ENCODE measurements at places on chromosomes 12 and 14.

DNA sequence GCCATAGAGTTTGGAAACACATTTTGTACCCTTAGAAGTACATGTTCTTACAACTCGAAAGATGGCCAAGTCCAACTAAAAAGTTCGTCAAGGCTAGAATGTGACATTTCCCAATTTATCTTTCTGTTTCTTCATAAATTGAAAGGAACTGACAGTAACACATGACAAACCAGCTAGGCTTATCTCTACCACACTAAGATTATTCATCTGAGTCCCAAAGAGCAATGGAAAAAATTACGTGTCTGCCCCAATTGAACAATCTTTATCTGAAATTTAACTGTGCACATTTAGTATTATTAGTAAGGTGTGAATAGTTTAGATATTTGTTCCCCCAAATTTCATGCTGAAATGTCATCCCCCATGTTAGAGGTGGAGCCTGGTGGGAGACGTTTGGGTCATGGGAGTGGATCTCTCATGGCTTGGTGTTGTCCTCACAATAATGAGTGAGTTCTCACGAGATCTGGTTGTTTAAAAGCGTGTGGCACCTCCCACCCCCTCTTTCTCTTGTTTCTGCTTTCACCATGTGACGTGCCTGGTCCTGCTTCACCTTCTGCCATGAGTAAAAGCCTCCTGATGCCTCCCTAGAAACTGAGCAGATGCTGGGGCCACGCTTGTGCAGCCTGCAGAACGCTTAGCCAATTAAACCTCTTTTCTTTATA lies 13.3 kb downstream of the CPM start:
- DNase-seq: no peak

DNA sequence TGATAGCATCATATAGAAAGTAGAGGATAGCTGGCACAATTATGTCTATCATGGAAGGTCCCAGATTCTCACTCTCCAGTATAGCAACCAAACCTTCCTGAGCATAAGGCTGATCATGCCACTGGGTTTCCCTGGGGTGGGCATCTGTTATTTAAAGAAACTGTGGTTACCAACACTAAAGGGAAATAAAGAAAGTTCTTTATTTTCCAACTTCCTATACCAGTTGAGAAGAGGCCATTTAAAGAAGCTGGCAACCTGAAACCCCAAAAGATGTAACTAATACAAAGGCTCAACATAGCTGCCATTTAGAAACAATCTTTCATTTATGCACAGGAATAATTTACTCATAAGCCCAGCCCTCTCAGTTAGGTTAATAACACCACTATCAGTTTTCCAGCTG lies 3.1 kb downstream of the BCAT1 start:
- no peak for DNase-seq

GRCh38 chr14:62364161-62364560 lies 601.9 kb downstream of the SNAPC1 start:
- no peak for DNase-seq

DNA sequence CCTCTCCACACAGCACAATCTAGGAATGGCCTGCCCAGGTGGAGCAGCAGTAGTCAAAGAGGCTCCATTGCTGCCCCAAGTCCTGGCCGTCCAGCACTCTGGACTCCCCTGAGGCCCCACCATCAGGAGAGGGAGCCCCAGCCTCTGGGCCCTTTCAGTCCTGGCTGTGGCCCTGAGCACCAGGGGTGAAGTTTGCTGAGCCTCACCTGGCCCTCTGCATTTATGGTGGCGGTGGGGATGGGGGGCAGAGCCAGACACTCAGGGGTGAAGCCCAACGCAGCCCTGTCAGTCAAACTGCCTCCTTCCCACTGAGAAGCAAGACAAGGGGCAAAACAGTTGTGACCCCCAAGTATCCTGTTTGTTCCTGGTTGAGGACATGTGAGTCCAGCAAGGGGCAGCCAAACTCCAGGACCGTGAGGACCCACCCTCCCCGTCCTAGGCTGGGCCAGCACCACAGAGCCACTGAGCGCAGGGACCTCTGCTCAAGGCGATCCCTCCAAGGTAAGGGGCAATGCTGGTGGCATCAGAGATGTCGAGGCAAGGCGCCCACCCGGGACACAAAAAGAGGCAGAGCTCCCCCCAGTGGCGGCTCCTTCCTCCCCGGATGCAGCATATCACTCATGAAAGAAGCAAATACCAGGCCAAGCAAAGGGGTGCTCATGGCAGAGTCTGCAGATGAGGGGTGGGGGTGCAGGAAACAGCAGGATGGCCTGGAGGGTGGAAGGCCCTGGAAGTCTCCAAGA lies 4.8 kb upstream of the AMN start:
- DNase-seq: peak; percentile 78

GRCh38 chr12:19937161-19937560 lies 431.2 kb upstream of the PDE3A start:
- no peak for DNase-seq

DNA sequence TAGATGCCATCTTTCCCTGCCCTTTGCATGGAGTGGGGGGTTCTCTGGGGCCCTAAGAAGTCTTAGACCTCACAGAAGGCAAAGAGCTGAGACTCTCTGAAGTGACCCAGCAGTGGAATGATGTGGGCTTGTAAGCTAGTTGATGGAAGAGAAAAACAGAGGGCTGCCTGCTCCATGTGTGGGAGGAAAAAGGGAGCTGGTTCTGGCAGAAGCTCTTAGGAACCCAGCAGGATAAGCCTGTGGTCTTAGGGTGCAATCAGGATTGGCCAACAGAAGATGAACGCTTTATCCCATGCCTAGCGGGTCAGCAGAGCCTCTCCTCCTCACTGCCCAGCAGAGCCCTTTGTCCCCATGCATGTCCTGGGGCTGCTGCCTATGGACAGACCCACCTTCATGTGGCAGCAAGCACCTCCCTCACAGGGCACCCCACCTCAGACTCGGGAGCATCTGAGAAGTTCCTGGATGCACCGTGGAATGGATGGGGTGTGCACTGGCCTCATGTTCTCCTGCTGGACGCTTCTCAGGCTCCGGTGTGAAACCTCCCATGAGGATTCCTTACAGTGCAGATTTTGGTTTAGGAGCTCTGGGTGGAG lies 152.7 kb downstream of the ADGRD1 start:
- DNase-seq: no peak

GRCh38 chr14:94423453-94424056 lies 29.0 kb downstream of the SERPINA11 start:
- peak; percentile 66 for DNase-seq

DNA sequence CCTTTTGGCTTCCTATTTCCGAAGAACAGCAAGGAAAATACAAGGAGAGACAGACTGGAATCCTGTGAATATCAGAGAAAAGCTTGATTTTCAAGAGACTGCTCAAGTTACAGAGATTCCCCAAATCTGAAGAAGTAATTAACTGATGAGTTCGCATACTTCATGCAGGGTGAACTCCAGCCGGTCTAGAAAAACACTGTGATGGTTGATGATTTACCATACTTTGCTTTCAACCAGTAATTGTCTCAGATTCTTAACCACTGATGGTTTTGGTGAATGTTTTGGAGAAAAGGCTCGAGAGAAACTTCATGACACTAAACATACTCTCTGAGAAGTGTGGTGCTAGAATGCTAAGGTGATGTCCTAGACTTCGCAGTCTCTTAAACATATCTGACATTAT lies 4.4 kb upstream of the PLXNC1 start:
- no peak for DNase-seq

GRCh38 chr14:72024043-72024407 lies 91.8 kb downstream of the RGS6 start:
- peak; percentile 30 for DNase-seq

DNA sequence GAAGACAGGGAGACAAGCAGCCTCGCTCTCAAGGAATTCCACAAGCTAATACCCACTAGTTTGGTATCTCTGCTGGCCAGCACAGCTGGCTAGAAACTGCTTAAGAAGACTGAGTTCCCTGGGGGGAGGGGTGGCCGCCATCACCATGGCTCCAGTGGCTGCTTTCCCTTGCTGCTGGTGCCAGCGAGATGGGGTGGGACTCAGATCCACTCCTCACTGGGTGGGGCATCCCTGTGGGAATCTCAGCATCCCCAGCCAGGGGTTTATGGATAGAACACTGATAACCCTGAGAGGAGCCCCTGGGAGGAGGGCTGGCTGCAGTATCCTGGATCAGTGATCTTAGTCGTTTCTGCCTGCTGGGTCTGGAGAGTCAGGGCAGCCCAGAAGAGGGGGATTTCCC lies 170.6 kb upstream of the MDGA2 start:
- no peak for DNase-seq

DNA sequence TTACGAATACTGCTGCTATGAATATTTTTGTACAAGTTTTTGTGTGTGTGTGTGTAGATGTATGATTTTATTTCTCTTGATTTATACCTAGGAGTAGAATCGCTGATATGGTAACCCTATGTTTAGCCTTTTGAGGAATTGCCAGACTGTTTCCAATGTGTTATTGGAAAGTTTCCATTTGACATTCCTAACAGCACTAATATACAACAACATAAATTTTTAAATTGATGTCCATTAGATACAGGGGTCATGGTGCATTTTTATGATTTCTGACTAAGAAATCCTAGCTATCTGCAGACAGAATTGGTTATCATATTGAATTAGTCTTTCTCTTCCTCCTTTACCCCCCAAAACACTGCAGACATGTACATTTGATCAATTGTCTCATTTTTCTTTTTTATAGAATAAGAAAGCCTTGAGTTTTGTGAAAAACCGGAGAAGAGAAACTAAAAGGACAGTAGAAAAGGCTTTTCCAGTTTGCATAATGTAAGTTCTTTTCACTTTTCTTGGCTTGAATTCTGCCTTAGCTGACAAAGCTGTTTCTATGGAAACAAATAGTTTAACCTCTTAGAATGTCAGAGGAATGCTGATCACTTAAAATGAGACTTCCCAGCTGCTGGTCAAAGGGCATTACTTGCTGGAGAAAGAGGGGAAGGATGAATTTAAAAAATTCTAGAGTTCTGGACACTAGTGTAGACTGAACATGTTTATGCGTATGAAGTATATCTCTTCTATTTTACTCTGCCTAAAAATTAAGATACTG lies 28.2 kb downstream of the PALS1 start:
- no peak for DNase-seq

DNA sequence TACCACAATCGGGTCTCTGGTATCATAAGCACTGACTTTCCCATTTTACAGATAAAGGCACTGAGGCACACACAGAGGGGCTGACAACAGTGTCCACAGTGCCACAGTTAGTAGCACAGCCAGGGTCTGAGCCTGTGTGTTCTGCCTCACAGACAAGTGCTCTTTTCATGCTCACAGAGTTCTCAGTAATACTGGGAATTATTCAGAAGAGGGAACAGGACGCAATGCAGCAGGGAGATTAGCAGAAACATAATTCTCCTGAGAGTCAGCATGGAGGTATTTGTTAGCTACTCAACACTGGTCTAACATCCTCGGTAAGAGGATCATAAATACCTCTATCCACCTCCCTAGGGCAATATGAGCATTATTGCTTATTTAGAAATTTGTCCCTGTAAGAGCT lies 219.3 kb upstream of the EEA1 start:
- DNase-seq: no peak

GRCh38 chr14:68736471-68736871 lies 56.4 kb downstream of the ZFP36L1 start:
- no peak for DNase-seq

GRCh38 chr12:83256562-83256961 lies 569.9 kb downstream of the TMTC2 start:
- DNase-seq: no peak

- DNase-seq: no peak
Observed at GRCh38 chr12:19712041-19712440, 272.7 kb downstream of the AEBP2 start.

DNA sequence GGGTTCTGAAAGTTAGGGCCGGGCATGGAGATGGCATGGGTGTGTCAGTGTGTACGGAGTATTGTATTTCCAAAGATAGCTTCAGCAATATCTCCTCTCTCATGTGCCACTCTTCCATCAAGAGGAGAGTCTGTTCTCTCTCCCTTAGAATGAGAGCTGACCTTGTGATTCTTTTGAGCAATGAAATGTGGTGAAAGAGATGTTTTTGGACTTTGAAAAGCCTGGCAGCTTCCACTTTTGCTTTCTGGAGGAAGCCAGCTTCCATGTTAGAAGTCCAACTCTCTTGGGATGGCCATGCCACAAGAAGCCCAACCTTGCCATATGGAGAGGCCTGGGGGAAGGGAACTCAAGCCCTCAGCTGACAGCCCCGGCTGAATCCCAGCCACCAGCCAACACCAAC lies 72.4 kb upstream of the GZMB start:
- DNase-seq: no peak

- DNase-seq: no peak
Observed at GRCh38 chr12:109567296-109567695, 6.0 kb downstream of the MMAB start.

- no peak for DNase-seq
Observed at GRCh38 chr14:78297858-78298257, 127.7 kb downstream of the NRXN3 start.

- DNase-seq: no peak
Observed at GRCh38 chr14:93347850-93348249, 868 bp downstream of the COX8C start.

DNA sequence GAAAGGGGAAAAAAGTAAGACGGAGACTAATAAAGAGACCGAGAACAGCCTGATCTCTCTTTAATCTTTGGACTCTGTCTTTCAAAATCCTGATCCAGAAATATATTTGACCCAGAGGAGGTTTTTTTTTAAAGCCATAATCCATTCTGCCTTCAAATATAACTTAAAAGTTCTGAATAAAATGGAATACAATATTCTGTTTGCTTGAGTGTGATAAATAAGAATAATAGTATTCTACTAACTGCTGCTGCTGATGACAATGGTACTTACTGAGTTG lies 1196.0 kb downstream of the GALC start:
- no peak for DNase-seq

DNA sequence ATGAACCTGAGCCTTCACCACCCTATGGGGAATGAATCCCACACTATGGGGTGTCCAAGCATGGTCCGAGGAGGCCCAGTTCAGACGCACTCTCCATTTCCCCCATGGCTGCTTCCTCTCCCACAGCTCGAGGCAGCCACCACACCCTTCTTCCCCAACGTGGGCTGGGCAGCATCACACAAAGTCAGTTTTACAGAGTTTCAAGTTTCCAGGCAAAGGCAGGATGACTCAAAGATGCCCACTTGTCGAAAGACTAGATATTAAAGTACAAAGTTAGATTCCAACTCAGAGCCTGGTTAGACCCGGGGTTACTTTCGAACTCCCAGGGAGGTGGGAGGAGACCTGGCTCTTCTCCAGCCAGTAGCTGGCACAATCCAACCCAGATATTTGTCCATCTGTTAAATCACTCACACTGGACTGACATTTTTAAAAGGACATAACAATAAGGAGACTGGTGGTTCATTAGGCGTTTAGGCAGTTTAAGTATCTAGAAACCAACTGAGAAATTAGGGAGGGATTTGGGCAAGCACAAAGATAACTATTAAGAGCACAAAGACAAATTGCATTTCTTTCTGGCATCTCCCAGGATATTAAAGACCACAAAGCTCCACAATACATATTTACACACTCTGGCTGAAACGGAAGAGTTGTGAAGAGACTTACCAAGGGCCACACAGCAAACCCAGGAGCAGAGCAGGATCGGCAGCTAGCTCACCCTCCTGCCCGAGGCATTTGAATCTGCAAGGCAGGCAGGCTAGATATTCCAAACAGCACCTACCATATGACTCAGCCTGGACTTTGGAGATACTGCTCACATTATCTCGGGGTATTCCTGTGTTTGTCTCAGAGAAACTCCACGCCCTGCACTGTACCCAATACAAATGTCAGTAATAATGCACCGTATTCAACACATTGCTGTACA lies 34.8 kb downstream of the TMCC3 start:
- peak; percentile 9 for DNase-seq
